ENCODE measurements at places on chromosomes 7 and 10.

- DNase-seq: no peak
These were observed 91.5 kb upstream of the PDE1C start for GRCh38 chr7:32161708-32162107.

DNA sequence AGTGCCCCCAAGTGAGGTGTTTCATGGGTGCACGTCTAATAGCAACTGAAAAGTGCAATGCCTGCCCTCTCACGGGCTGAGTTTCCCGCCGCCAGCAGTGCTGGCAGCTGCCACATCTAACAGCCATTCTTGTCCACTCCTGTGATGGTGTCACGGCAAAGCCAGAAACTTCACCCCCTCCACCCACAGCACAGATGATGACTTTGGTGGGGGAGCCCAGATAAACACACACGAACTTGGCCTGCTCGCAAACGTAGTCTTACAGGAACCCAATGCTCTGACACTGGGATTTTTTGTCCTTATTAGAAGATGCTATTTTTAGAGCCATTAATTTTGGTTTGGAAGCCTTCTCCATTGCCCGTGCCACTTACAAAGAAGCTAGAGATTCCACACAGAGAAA lies 26.7 kb downstream of the CPXM2 start:
- DNase-seq: no peak

- DNase-seq: no peak
These were observed 106.4 kb upstream of the GJD4 start for GRCh38 chr10:35498693-35499092.

GRCh38 chr7:66283003-66283920 lies 78.1 kb downstream of the TPST1 start:
- no peak for DNase-seq

GRCh38 chr7:323410-323809 lies 33.4 kb downstream of the FOXL3 start:
- DNase-seq: no peak

- DNase-seq: no peak
These were observed 38.6 kb upstream of the MET start for GRCh38 chr7:116633131-116633988.

DNA sequence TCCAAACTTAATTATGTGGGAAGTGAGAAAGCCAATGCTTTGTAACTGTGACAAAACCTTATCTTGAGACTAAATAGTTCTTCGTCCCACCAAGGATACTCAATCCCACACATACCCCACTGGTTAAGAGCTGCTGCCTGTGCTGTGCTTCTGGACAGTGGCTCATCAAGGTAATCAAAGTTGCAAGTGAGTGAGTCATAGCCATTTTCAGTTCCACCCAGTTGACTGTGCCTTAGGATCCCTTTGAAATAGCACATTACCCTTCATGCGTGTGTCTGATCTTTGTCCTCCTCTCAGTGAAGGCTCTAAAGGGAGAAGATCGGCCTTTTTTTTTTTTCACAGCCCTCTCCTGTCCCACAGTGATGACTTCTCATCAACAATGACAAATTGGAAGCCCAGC lies 706.0 kb upstream of the AUTS2 start:
- DNase-seq: no peak

DNA sequence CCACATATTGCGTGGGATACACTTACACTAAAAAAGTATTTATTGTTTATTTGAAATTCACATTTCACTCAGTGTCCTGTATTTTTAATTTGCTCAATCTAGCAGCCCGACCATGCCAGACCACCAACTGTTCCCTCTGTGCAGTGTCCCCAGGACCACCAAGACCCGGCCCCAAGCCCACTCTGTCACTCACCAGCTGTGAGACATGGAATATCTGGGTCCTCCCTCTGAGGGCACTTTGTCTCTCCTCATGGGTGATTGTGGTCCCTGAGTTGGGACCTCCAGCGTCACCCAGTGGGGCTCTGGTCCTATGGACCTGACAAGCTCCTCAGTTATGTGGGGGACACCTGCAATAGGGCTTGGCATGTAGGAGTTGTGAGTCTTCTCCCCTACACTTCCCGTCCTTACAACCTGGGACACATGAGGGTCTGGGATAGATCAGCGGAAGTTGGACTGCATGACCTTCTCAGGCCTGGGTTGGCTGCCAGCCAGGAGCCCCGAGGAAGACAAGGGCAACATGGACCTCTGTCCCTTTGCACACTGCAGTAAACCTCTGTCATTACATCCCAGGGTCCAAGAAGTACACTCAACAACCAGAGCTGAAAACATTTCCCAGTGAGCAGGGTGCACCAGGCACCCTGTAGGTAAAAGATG lies 12.1 kb downstream of the C10orf71 start:
- DNase-seq: no peak

DNA sequence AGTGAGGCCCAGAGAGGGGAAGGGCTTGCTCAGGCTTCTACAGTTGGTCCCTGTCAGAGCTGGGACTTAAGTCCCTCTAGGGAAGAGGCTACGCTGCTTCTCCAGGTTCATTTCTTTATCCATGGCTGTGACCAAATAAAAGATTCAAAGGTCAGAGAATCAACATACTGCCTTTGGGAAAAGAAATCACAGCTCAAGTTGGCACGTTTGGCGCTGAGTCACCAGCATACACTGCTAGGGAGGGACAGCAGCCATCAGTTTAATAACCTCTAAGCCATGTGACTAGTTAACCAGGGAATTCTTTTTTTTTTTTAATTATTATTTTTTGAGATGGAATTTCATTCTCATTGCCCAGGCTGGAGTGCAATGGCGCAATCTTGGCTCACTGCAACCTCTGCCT lies 28.4 kb upstream of the CRHR2 start:
- DNase-seq: no peak

DNA sequence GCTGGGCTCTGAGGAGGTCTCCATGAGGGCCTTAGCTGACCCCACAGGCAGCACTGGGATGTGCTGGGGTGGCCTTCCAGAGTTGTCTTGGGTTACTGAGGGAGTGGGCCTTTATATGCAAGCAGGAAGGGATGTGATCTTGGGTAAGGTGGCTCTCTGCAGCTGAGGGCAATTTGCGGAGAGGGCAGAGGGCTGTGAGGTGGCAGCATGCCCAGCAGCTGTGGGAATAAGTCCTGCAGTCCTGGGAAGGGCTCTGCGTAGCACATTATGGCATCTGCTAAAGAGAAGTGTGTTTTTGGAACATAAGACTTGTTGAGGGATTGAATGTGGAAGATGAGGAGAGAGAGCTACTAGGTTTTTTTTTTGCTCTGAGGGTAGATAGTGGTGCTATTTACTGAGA lies 99.6 kb upstream of the KMT2E start:
- DNase-seq: no peak

DNA sequence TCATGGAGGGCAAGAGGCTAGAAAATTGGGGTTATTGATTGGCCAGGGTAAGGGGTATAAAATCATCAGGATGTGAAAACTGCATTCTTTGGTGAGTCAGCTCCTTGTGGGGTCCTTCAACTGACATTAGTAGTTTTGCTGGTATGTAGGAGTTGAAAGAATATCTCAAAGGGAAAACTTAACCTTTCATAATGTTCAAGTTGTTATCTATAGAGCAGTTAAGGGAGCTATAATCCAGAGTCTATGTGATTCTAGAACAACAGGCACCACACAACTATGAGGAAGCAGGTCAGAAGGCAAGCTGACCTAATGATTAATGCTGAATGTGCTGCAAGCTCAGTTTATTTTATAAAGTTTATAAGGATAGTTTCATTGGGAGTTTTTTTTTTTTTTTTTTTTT lies 13.7 kb downstream of the PRPS1L1 start:
- DNase-seq: no peak

GRCh38 chr7:44622342-44623151 lies 16.1 kb downstream of the OGDH start:
- no peak for DNase-seq

DNA sequence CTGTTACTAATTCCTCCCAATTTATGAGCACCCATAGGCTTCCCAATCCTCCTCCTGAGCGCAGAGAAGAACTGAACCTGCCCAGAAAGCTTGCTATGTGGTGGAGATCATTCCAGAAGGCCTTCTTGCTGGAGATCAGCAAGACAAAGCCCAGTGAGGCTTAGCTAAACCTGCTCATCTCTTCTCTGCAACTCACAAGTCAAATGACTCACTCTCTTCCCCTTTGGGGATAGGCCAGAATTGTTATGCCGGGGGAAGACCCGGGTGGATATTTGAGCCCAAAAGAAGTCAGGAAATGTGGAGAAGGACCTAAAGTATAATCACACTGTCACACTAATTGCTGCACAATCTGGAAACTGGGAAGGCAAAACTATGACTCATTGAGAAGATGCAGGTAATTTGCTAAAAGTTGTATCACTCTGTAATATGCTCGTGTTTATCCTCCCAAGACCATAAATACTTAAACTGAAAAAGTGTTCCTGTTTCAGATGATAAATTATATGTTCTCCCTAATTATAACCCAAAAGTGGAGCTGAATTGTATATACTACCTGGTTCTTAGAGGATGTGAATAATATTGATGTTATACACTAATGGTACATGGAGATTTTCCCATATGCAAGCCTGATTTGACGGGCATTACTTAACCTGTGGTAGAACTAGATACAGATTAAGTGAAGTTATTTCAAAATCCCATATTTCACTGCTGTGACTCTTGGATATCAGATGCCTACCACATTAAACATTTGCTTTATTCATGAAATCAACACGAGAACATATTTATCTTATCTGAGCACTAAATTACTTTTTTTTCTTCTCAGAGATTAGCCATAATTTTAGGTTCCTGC lies 6.4 kb downstream of the NEBL start:
- no peak for DNase-seq

DNA sequence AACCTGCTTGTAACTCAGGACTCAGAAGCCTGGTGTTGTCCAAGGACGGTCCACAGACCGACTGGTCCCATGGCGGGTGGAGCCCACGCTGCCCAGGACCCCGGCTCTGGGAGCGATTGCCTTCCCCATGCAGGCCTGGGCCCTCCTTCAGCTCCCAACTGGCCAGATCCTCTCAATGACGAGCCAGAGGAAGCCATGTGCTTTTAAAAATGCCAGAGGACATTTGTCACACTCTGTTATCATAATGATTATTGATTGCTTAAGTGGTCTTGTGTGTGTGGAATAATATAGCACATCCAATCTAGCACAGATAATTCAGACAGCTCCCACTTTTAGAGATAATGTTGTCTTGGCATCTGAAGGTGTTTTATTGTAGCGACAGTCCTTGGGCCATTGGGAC lies 22.6 kb upstream of the OGDHL start:
- no peak for DNase-seq

DNA sequence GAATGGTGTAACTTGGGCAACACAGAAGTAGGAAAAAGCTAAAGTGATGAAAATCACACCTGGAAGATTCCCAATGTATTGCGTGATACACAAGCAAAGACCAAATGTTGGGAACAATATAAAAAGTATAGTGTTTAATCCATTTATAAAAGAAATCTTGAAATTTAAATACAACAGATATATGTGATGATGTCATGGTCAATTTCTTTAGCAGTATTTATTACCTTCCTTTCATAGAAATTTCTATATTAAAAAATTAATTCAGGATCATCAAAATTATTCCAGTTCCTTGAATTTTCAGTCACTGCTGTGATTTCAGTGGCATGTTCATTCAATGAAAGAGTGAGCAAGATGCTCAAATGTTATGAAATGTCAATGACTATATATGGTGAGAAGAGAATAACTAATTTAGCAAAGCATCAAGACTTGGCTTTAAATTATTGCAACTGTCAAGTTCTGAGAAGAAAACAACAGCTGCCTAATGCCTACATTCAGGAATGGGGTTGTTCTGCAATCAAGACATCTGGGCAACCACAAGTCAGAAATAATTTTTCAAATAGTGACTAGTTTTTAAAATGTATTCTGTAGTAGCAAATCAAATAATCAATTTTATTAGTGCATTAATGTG lies 308.8 kb downstream of the SEMA3D start:
- no peak for DNase-seq

- no peak for DNase-seq
These were observed 181.2 kb upstream of the ANK3 start for GRCh38 chr10:60570896-60571295.

DNA sequence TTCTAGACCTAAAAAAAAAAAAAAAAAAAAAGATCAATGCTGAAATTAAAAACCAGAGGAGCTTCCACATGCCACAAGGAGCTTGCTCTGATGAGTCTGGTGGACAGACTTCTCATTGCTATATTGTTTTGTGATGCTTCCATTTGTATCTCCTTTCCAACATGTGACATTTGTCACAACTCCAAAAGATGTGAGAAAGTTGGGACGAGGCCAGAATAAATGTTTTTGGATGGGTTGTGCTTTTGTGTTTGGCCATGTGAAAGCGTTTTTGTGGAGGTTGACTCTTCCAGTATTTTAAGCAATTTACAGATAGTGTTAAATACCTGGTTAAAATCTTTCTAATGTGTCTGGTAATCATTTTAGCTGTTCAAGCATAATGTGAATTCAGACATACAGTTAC lies 280.1 kb downstream of the SKAP2 start:
- no peak for DNase-seq

DNA sequence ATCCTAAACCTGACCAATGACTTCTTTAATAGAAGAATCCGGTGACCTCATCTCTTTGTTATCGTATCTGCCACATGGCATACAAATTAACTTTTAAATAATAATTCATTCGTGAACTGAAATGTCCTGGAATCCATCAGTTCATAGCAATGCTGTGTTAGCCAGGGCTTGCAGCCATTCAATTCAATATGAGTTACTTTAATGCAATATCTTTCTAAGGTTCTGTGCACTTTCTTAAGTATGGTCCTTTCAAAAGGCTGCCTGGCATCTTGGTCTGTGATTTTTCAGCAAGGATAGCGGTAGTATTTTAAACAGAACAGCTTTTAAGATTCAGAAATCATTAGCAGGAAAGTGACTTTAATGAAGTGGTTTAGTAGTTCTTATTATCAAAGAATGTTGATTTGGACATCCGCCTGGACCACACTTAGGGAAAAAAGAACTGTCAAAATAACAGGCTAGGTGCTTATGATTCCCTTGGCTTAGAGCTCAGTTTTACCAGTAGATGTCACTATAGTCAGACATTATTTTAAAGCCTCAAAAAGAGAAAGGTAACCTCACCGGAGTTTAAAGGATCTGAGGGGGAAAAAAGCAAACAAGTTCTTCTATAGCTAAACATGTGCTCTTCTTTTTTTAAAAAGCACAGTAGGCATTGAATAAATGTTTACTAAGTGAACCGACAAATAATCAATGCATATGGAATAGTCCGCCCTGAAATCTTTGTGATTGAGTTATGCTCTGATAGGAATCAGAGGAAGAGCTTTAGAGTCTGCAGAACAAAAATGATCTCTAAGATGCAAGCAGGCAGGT lies 22.7 kb downstream of the SLC35G1 start:
- no peak for DNase-seq

- DNase-seq: no peak
These were observed 2.2 kb downstream of the CFAP46 start for GRCh38 chr10:132939957-132940790.

DNA sequence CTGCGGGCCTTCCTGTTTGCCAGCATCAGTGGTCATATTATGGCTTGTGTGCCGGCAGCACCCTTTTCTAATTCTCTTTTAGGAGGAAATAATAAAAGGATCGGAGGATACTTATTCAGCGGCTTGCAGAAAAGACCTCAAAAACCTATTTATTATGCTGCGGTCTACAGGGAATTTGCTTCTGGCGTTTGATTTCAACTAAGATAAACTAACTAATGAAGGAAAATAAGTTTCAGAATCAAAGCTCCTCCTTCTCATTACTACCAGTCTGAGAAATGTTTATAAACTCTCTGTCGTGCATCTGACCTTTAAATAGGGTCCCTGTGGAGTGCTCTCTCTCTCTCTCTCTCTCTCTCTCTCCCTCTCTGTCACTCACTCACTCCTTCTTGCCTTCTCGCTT lies 335.0 kb upstream of the GLI3 start:
- DNase-seq: no peak

- no peak for DNase-seq
These were observed 155.7 kb upstream of the FGFR2 start for GRCh38 chr10:121753726-121754476.

Measured in activated naive CD4-positive, alpha-beta T cell (primary cell).